ENCODE measurements at places on chromosomes 6 and 20.

DNA sequence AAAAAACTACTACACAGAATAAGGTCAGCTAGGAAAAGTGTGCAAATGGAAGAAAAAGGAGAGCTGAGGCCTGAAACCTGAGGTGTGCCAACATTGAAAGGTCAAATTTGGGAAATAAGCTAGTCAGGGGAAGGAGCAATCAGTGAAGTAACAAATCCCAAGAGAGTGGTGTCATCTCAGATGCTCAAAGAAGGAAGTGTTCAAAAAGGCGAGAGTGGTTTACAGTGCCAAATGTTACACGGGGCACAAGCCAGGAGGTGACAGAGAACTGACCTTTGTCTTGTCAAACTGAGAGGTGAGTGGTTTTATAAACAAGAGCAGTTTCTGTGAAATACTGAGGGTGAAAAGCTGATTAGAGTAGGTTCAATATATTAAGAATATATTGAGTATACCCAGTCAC, 83.0 kb upstream of the TCF21 start:
- no peak for DNase-seq

DNA sequence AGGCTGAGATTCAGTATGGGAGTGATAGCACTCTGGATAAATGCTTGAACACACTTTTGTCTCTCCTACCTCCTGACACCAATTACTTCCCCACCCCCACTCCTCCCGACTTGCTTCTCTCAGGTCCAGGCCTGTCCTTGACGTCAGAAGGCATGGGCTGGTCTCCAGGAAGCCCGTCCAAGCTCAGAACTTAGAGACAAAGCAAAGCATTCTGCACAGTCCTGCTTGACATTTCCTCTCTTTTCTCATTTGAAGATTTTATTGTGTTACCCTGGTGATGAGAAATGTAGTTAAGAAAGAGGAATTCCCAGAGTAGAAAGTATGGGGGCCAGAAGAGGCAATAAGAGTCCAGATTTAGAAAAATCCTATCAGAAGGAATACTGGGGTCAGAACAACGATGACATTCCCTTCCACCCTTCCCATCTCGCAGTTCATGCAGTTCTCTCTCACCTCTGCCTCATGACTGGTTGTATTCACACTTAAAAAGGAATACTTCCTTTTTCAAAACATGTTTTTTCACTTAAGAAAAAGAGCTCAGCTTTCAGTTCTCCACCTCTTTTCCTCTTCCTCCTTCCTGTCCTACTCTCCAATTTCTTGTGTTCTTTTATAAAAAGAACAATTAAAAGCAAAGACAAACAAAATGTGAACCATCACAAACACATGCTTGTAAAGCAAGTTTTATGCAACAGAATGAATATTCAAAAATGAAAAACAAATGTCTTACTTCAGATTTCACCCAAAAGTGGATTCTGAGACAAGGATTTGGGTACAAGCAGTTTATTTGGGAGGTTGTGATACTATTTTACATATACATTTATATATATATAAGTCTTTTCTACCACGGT, 18.5 kb upstream of the FAM184A start:
- DNase-seq = no peak

DNA sequence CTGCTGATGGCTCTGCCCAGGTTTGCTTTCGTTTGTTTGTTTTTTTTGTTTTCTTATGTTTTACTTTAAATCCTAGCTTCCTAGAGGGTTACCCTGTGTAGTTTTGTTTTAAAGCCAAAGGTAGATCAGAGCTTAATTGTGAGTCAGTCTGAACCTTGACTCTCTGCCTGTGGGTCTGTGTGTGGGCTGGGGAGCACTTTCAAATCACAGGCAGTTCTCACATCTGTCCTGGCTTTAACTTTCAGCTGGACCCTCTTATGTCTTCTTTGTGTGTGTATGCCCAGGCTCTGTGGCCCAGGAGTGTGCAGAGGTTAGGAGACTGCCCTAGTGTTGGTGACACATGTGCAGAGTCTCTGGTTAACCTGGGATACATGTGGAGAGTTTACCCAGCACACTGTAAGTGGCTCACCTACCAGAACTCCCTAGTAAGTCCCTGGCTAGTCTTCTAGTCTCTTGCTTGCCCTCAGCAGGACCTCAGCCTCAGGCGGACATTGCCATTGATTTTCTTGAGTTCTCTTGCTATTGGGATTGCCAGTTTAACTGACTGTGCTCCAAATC, 19.0 kb downstream of the HIVEP1 start:
- no peak for DNase-seq

- DNase-seq = no peak
Observed at GRCh38 chr6:36570264-36570663, 23.0 kb upstream of the STK38 start.

- DNase-seq = no peak
Observed at GRCh38 chr6:55902796-55903195, 27.4 kb upstream of the BMP5 start.

DNA sequence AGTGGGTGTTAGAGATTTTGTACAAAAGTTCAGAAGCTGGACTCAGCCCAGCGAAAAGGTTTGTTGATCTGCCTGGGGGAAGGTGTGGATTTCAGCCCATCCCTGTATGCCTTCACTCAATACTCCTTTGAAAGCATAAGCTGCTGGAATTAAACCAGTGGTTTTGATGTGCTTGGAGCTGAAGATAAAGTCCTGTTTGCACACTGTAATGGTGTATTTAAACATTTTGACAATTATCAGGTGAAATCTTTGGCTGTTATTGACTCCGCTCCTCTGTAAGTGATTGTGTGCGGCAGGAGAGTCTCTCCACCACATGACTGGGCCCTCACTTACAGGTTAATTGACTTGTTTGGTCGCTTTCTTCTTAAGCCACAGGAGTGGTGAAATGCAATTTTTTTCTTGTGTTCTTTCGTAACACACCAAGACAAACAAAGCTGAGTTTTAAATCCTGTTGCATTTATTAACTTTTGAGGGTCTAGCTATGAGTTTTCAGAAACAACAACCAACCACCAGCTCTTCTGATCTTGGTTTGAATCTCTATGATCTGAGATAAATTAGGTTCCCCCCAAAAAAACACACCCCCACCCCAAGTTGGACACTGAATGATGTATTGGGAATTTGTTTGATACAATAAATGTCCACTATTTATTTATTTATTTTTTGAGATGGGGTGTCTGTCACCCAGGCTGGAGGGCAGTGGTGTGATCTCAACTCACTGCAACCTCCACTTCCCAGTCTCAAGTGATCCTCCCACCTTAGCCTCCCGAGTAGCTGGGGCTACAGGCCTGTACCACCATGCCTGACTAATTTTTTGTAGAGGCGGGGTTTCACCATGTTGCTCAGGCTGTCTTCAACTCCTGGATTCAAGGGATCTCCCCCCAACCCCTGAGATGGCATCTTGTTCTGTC, 46.3 kb upstream of the NCOA3 start:
- DNase-seq = no peak

DNA sequence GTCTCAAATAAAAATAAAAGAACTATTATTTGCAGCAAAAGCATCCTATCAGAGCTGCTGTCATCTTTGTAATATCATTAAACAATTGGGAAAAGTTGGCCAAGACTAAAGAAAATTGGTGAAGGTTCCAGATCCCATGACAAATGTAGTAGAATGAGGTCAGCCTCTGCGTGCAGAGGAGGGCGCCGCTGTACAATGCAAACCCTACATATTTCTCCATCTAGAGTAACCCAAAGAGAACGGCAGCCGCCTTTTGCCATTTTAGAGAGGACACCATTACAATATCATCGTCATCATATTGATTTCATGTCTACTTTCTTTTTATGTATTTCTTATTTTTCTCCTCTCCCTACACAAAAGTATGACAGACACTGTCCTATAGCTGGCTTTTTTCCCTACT, 59.5 kb downstream of the ZMYND8 start:
- no peak for DNase-seq

- DNase-seq = no peak
Observed at GRCh38 chr6:40573221-40573620, 13.9 kb downstream of the LRFN2 start.

- no peak for DNase-seq
Observed at GRCh38 chr20:58073945-58074856, 154.3 kb downstream of the ANKRD60 start.

DNA sequence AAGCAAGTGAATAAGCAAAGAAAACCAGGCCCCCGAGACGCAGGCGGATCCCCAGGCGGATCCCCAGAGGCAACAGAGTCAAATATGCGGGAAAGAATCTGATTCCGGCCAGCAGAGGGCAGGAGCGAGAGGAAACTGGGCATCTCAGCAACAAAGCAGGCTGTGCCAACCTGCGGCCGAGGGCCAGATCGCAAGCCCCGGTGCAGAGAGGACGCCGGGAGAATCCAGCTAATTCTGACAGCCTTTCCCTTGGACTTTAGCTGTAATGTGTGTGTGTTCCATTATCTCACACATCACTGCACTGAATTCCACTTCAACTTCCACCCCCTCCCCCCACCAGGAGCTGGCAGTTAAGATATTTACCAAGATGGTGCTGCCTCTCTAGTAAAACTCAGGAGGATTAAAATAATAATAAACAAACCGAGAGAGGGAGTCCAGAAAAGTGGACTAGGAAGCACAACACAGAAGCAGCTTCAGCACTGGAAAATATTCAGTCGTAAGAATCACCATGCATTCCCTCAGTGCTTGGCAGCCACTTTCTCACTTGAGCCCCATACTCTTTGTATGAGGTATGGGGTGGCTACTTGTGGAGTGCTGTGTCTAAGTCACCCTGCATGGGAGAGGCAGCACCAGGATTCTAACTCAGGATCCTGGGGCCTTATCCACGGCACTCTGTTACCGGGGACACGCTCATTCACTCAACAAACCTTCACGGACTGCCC, 66.2 kb upstream of the SNX9 start:
- DNase-seq = peak; percentile 79

DNA sequence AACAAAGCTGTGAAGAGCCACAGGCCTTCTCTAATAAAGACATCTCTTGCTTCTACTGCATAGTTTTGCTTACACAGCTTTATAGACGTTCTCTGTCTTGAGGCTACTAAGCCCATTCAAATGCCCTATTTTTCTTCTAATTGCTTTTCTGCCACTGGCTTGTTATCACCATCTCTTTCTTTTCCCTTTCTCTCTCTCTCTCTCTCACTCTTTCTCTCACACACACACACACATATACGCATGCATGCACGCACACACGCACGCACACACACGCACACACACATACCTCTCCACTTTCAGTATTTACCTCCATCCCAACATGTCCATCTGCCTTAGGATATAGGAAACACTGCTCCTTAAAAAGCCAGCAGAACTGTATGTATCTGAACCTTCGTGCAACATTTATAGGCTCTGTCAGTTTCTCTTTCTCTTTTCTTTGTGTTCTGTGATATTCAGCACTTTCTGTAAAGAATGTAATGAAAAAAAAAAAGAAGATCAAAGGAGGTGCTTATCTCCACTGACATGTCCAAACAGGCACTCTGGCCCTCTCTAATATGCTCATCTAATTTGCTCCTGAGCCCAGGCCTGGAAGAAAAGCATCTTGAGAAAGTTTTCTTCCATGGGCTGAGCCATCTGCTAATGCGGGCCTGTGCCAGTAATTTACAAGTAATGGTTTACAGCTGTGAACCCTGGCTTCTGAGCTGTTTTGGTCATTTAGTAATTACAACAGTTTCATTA, 1046.7 kb upstream of the MAP3K7 start:
- no peak for DNase-seq

- DNase-seq = no peak
Observed at GRCh38 chr6:169058634-169059033, 195.0 kb downstream of the THBS2 start.

DNA sequence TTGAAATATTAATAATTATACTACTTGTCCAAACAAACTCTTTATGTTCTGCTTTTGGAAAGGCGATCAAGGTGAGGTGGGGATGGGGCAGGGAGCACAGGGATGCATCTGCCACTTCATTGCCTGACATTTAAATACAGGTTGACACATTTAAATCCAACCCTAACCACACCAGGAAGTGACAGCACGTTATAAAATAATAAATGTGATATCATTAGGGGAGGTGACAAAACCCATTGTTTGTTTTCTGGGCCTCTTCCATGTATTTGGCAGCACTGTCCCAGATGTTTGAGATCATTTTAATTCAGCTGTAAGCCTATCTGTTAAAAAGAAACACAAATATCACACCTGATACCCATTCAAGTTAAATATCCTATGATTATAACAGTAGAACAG, 342.4 kb upstream of the ARID1B start:
- DNase-seq = no peak

GRCh38 chr6:152293404-152293803, 343.8 kb downstream of the SYNE1 start:
- DNase-seq = no peak

DNA sequence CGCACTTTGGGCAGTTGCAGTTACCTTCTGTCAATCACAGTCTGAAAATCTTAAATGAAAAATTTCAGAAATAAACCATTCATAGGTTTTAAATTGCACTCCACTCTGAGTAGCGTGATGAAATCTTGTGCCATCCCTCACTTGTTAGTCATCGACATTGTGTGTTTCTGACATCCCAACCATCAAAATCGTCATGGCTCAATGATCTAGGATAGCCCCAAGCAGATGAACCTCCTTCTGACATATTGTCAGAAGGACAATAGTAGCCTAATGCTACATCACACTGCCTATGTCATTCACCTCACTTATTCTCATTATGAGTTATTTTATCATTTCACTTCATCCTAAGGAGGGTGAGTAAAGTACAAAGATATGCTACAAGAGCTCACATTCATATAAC, 284.8 kb downstream of the PTPRK start:
- DNase-seq = no peak

GRCh38 chr6:3159805-3160781, 2.7 kb upstream of the TUBB2A start:
- DNase-seq = peak; percentile 73

DNA sequence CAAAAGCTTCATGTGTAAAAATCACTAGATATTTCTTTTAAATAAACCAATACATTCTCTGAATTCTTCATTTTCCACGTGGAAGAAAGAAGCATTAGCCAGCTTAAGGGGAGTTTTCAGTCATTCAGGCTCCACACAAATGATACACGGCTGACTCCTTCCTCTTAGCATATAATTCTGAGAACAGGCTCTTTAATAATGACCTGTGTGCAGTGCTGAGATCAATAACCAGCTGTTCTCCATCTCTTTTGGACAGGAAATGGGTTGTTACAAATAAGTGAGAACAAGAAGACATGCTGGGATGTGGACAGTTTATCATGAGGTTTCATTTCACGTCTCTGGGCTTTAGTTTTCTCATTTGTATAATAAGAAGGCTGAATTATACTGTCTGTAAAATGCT, 146.9 kb upstream of the C6orf118 start:
- no peak for DNase-seq

GRCh38 chr6:89284963-89285735, 29.9 kb downstream of the GABRR2 start:
- DNase-seq = no peak

DNA sequence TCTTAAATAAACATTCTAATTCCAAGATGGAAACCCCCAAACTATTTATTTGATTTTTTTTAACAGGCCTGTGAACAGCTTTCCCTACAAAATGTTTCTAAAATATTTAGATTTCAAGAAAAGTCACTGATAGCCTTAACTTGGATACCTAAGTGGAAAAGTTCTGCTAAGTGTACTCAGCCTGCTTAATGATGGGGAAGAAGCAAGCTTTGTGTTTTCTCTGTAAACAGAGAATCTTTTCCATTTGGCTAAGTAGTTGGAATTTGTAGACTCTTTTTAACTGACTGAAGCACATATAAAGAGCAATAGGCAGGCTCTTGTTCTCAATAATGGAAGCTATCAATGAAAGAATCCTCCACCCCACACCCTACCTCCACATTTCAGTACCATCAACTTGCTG, 108.2 kb downstream of the KIF6 start:
- no peak for DNase-seq

GRCh38 chr6:117677553-117678141, 2.4 kb downstream of the NUS1 start:
- no peak for DNase-seq

GRCh38 chr6:128240024-128240428, 280.4 kb downstream of the PTPRK start:
- peak; percentile 16 for DNase-seq

Data from NCI-H1436 (cell line).